NCI-H460 (cell line): ENCODE measurements at places on chromosomes 16 and 17.

GRCh38 chr17:40561294-40561870 is 3.9 kb downstream of the CCR7 start:
- no peak for DNase-seq

DNA sequence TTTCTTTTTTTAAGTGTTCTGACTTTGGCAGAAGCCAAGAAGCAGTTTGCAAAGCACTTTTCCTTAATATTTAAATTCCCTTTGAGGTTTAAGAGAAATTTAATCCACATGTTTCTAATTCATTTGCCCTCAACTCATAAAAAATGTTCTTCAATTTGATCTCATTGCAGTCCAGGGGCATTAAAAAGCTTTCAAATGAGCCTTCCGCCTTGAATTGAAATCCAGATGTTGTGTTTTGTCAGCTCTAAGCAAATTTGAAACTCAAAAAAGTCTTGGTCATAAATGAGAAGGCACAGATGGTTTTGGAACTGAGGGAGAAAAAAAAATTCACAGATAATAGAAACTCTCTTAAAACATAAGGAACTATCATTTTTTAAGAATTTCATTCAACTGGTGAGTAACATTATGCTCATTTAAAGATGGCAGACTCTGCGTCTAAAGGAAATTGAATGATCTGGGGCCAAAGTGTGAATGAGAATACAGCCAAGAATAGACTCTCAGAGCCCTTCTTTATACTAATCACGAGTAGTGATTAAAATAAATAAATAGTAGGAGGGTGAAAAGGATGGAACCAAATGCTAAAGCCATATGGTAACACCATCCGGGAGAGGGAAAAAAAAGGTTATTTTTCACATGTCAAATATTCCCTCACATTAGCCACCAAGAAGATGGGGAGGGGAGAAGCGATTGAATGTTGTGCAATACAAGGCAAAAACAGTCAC is 1304.7 kb downstream of the CDH8 start:
- DNase-seq = no peak

DNA sequence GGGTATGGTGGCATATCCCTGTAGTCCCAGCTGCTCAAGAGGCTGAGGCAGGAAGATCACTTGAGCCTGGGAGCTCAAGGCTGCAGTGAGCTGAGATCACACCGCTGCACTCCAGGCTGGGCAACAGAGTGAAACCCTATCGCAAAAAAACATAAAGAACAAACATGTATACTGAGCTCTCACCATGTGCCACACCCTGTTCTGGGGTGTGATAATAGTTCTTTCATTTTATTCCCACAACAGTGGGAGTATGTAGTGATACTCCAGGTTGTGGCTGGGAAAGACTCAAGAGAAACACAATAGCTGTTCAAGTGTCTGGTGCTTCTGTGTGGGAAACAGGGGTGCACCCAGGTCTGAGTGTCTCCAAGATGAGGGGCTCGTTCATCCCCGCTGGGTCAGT is 90.7 kb downstream of the SOCS1 start:
- DNase-seq = no peak

DNA sequence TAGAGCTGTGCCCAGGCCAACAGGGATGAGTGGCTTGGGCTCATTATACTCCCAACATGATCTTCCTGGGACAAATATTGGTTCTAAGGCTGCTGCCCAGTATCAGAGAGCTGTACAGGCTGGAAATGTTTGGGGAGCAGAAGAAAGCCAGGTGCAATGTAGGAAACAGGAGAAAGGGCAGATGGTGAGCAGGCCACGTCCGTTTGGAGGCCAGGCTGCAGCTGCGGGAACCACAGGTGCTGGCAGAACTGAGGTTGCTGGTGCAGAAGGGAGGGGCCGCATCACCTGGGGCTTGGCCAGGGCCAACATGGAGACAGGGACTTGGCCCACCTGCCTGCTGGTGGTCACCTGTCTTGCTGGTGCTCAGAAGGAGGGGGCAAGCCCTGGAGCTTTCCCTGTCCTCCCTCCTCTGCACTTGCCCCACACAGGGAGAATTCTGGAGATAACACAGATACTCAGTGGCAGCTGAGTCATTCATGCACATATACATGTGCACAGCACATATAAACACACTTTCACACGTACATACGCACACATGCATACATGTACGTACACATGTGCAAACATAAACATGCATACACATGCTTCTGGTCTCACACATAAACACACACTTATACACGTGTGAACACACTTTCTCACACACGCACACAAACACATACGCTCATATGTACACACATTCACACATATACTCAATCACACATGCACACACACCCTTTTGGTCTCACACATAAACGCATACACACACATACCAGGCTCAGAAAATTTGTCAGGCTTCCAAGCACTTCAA is 67.7 kb downstream of the WSCD1 start:
- DNase-seq = no peak

- no peak for DNase-seq
Measured at GRCh38 chr17:207775-208174, 26.3 kb upstream of the DOC2B start.

GRCh38 chr17:66929591-66929990 is 34.9 kb upstream of the CACNG4 start:
- DNase-seq = no peak

GRCh38 chr17:79836972-79837887 is 2.0 kb downstream of the CBX4 start:
- DNase-seq = peak; percentile 84
